ENCODE measurements at places on chromosomes 2 and 18.

GRCh38 chr2:174266288-174266687 lies 18.0 kb upstream of the OLA1 start:
- no peak for DNase-seq

GRCh38 chr18:66252703-66253102 lies 351.2 kb downstream of the CDH19 start:
- no peak for DNase-seq

GRCh38 chr2:235183786-235184185 lies 232.0 kb downstream of the SH3BP4 start:
- no peak for DNase-seq

- no peak for DNase-seq
Measured at GRCh38 chr2:106129592-106129991, 64.5 kb downstream of the UXS1 start.

GRCh38 chr2:231133365-231134099 lies 8.7 kb upstream of the HTR2B start:
- no peak for DNase-seq

DNA sequence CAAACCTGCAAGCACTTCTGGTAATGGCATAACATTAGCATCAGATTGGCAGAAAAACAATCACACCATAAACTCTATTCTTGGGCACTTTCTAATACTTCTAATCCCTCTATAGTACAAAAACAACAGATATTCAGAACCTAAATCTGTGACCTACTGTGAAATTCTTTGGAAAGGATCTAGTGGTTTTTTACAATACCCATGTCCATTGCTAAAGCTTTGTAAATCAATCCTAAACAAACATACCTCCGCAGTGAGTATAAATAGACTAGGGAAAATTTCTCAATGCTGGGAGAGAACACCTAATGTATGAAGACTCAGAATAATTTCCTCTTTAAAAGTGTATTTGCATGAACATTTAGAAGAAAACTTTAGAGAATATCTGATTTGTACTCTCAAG lies 1098.5 kb upstream of the DDX18 start:
- no peak for DNase-seq

- no peak for DNase-seq
Measured at GRCh38 chr18:13067966-13068365, 76.8 kb downstream of the CEP192 start.

GRCh38 chr2:204298404-204298803 lies 246.9 kb upstream of the PARD3B start:
- no peak for DNase-seq

DNA sequence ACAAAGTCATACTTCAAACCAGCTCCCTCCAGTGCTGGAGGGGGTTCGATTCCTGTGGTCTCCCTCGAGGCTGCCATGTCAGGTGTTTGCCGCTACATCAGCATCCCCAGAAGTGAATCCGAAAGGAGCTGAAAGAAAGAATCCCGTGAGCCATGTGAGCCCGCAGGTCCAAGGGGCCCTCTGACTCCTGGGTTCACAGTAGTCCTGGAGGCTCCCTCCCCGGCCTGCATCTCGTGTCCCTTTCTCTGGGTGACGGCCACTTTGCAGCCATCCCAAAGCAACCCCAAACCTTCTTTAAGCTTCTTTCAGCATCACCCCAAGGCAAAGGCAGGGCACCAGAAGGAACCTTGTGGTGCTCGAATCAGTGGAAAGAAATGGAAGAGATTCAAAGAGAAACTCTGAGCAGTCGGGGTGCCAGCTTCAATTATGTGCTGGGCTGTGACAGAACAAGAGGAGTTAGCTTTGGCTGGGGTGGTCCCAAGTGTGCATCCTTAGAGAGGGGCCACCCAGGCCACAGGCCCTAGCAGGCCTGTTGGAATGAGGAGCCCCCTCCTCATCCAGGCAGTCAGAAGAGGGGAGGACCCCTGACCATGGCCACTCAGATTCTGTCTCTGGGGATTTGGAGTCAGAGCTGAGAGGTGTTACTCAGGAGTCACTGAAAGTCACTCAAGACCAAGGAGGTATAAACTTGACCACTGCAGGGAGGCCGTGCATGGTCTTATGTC lies 59.7 kb downstream of the CIB4 start:
- peak; percentile 26 for DNase-seq

DNA sequence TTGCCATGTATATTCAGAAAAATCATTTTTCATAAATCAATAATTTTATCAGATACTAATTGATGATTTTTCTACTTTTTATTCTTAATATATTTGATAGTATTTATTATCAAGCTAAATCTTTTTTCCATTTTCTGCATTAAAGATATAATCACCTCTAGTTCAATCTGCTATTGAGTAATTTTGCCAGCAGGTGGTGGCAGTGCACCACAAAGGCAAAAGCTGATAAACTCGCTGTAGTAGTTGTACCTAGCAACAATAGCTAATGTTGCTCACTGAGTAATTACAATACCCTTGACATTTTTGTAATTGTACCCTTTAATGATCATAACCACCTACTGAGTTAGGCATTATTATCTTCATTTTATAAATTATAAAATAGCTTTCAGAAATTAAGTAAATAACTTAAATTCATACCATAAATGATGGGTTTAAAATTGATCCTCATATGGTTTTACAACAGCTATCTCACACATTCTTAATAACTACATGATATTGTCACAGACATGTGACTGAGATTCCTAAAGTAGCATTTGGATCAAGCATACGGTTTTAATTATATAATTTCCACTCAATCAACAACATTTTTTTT lies 52.0 kb upstream of the CALCRL start:
- DNase-seq = no peak

DNA sequence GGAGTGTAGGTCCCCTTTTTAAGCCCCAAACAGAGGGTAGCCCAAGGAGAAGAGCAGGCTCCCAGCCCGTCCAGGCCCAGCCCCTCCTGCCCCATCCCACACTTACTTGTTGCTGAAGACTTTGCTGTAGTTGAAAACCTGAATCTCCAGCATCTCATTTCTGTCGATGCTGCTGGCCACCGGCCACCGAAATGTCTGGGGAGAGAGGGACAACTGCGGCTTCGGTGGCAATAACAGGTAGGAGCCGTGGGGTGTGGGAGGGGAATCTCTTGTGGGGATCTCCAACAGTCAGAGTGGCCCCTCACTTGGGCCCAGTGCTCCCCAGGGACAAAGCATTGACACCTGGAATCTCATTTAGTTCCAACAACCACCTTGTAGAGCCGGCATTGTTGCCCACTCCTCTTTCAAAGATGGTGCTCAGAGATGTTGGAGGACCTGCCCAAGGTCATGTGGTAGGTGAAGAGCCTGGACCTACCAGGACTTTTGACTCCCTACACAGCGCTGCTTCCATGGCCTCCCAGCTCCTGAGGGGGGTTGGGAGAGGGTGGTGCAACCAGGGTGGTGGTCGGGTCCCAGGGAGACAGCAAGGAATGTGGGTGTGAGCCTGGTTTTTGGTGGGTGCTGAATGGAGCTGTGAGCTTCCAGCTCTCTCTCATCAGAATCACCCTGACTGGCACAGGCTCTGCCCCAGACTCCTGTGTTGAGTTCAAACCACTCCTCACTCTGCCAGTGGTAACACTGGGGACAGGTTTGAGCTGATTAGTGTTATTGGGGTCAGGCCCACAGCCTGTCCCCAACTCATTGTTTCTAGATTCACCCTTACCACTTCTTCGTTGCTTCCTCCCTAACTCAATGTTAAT lies 50.0 kb upstream of the OTOF start:
- no peak for DNase-seq

DNA sequence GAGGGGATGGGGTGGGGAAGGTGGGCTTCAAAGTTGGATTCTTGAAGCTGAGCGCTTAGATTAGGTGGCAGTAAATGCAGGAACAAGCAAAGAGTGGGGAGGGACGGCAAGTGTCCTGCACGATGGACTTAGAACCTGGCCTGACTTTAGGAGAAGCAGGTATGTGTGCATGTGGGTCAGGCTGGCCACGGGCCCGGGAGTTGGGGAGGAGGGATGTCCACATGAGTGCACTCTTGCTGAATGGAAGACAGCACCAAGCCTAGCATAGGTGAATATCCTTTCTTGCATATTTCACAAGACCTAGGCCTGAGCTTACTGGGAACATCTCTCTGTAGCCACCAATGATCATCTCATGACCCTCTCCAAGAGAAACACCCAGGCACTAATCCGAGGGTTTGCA lies 96.1 kb downstream of the DDX1 start:
- no peak for DNase-seq

DNA sequence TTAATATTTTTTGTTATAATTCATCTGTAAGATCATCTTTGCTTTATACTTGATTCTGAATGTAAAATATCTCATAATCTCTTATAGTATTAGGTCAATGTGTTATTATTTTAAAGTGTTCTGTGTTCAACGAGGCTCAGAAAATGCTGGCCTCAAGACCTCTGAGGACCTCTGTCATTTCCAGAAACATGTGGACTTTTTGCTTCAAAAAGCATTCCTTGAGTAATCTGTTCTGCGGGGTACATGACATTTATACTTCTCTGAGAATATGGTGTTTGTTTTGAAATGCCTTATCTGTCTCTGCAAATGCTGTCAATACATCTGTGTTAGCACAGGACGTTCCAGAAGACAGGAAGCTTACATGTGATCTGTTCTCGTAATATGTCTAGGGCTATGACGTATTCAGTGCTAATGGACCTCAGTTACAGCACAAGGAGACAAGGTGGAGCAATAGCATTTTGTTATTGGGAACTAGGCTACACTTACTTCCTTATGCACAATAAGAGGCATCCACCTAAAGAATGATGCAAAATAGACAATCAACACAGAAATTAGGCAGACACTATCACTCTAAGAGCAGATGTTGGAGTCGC lies 37.6 kb upstream of the IL1RL1 start:
- DNase-seq = no peak

DNA sequence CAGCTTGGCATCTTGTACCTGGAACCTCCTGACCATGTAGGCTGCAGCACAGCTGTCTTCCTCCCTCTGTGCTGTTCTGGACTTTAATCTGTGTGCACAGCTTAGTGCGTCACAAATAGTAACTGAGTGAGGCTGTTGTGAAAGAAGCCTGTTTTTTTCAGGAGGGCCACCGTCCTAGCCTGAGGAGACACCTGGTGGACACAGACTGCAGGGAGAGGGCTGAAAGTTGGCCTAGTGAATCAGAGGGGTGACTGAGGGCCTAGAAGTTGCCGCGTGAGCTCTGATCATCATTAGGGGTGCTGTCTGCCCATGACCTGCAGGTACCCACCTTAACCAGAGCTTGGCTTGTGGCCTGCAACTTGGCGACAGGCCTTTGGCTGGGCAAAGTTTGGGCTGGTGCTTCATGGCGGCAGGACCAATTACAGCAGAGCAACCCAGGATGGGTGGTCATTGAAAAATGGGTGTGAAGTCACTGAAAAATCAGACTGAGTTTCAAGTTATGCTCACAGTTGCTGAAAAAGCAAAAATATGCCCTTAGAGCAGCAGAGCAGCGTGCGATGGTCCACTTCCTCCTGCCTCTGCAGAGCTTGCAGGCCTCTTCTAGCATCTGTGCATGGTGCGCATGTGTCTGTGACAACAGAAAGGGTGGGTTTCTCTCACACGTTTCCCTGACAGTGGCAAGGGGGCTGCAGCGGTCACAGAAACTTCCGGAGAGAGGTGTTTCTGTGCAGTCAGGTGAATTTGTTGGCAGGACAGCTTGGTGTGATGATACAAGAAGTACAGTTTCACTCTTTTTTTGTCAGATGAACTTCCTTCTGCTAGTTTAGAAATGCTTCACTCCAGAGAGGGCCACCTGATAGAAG lies 9.6 kb downstream of the GDF7 start:
- no peak for DNase-seq

DNA sequence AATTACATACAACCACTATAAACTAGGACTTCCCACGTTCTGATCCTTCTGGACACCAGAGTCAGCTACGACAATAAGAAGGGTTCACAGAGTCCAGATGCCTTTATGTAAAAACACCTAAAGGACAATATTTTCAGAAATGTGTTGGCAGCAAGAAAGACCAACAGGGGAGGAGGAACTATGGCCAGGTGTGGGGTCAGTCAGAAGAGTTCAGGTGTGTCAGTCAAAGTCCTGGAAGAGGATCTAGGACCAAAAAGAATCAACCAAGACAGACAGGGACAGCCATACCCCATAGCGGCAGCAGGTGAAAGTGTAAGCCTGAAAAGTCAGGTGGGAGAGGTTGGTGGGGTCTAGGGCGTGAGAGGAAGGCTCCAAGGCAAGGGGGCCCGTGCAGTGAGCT lies 38.0 kb upstream of the YPEL5 start:
- no peak for DNase-seq

DNA sequence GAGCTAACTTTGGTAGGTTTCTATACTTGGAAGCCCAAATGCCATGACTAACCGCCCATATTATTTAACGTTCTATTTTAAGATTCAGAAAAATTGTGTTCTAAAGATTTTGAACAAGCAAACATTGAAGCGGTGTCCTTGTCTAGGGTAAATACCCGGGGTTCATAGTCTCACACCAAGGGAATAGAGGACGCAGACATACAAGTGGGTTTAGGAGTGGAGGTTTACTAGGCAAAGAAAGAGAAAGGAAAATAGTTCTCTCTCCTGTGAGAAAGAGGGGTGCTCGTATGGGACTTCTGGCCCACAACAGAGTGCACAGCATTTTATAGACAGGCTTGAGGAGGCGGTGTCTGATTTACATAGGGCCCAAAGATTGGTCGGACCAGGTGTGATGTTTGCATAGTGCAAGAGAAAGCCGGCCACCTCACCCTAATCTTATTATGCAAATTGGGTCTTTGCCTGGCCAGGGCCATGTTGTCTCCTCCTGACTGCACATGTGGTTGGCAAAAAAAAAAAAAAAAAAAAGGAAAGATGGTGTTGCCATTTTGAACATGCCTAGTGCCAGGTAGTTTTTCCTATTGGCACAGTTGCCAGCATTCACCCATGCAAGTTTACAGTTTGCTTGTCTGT lies 1062.6 kb downstream of the LRP1B start:
- DNase-seq = no peak

- DNase-seq = no peak
Measured at GRCh38 chr2:26640781-26641564, at the start of gene CIB4. CIB4 (minus strand) TSS chr2:26641366; CDS start chr2:26641314, 52 bp downstream.

GRCh38 chr2:68157002-68157401 lies 686 bp upstream of the PNO1 start:
- no peak for DNase-seq
